B cell (primary cell): ENCODE measurements at places on chromosomes 6 and 20. TPM values are rescaled to one million over a fixed set of nuclear protein-coding genes. Genes with fewer than 3 reads are reported as not detected.

The HUS1B gene
- 2.9 and 4.1 TPM in 2 replicates for total RNA-seq

GRCh38 chr20:49427751-49428518 is 54.5 kb downstream of the KCNB1 start:
- no peaks in the 10 kb centered on the region for H3K36me3 ChIP-seq
- DNase-seq: no peak
- H3K27me3 ChIP-seq: no peaks in the 10 kb centered on the region
- H3K27ac ChIP-seq: no peak overlapping the region
- H3K4me1 ChIP-seq: no peaks in the 10 kb centered on the region
- H3K4me3 ChIP-seq: no peak overlapping the region

DNA sequence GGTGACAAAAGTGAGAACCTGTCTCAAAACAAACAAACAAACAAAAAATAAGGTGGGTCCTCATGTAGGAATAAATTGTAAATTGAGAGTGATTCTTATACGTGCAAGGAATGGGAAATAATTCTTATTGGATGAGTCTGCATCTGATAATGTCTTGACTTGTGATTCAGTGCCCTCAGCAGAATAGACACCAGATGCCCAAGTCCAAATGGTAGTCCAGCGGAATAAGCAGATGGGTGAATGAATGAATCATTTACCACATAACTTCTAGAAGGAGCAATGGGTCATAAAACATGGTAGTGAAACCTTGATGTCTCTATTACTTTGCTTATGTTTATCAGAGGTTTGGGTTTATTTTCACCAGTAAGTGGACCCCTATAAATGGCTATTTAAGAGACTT is 747.7 kb downstream of the PHF3 start:
- H3K4me3 ChIP-seq: no peak overlapping the region
- no peak for DNase-seq
- no peaks in the 10 kb centered on the region for H3K27me3 ChIP-seq
- no peak overlapping the region for H3K27ac ChIP-seq
- no peaks in the 10 kb centered on the region for H3K4me1 ChIP-seq

The TAF8 gene
- 62.1 and 67.0 TPM in 2 replicates for total RNA-seq

DNA sequence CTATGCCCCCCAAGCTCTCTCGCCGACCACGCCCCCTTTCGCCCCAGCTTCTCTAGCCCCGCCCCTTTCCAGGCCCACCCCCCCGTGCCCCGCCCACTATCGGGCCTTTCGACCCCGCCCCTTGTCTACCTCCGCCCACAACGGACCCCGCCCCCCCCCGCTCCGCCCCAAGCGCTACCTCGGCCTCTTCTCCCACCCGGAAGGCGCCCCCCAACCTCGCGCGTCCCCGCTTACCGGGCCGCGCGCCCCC is 200 bp downstream of the ZBTB22 start:
- peak overlapping the region; percentile 51 for H3K27ac ChIP-seq
- no peak for DNase-seq
- no peaks in the 10 kb centered on the region for H3K27me3 ChIP-seq
- peaks cover 68% of the 10 kb centered on the region for H3K4me1 ChIP-seq
- no peak overlapping the region for H3K4me3 ChIP-seq

- no peaks in the 10 kb centered on the region for H3K36me3 ChIP-seq
- H3K4me3 ChIP-seq: no peak overlapping the region
- DNase-seq: no peak
- no peak overlapping the region for H3K27ac ChIP-seq
- H3K4me1 ChIP-seq: peaks cover under 1% of the 10 kb centered on the region
Observed at GRCh38 chr20:50054626-50055511, 58.1 kb downstream of the UBE2V1 start.

DNA sequence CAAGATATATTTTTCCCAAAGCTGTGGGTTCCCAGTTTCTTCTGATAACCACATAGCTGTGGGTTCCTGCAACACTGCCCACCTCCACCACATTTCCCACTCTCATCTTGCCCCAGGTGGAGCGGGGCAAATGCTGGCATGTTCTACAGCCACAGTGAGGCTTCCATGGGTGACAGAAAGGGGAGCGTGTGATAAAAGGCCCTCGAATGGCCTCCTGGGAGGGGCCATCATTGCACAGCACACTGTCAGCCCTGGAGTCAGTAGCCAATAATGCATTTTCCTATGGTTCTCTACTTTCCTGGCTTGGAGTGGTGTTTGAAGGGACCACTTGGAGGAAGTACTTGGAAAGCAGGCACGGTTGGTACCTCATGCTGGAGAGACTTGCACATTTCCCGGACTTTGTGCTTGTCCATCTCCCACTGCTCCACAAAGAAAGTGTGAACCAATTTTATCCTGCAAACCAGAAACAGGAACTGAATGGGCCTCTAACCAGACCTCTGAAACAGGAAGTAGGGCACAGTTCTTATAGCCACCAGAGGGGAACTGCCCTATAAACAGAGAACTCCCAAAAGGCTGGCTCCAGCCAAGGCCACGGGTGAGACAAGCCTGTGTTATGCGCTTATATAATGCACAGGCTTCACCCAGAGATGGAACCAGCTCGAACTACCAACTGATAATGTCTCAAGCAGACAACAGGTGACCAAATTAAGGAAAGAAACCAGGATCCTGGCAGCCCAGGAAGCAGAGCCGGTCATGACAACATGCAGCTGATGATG is 8.6 kb downstream of the MAP3K5 start:
- peaks cover 61% of the 10 kb centered on the region for H3K4me1 ChIP-seq
- H3K36me3 ChIP-seq: no peaks in the 10 kb centered on the region
- H3K27me3 ChIP-seq: no peaks in the 10 kb centered on the region
- peak overlapping the region; percentile 80 for H3K27ac ChIP-seq
- DNase-seq: peak; percentile 82

GRCh38 chr6:40584741-40585140 is 2.4 kb downstream of the LRFN2 start:
- H3K4me1 ChIP-seq: peaks cover 16% of the 10 kb centered on the region
- DNase-seq: no peak
- no peak overlapping the region for H3K27ac ChIP-seq
- no peaks in the 10 kb centered on the region for H3K27me3 ChIP-seq
- no peak overlapping the region for H3K4me3 ChIP-seq

The KPNA5 gene
- 41.7 and 42.9 TPM in 2 replicates for total RNA-seq

The OOEP gene
- total RNA-seq: 0.97 TPM in 1 of 2 replicates, not detected in the other

DNA sequence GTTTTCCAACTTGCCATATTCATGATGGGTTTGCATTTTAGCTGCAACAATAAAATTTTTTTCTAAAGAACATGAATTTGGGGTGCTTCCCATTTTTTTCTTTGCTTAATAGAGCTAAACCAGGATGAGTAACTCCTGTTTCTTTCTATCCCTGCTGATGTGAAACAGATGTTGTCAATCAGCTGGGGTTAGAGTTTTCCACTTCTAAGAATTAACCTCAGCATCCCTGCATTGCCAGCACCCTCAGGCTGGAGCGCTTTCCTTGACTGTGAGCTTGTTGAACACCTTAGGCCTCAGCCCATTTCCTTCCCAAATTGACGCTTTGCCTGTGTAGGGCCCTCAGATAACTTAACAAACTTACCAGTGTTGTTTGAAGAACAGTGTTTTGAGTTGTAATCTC is 74.5 kb downstream of the PTPN1 start:
- no peak for DNase-seq
- no peak overlapping the region for H3K4me3 ChIP-seq
- no peak overlapping the region for H3K27ac ChIP-seq
- H3K4me1 ChIP-seq: peaks cover 20% of the 10 kb centered on the region
- peaks cover 9% of the 10 kb centered on the region for H3K36me3 ChIP-seq

DNA sequence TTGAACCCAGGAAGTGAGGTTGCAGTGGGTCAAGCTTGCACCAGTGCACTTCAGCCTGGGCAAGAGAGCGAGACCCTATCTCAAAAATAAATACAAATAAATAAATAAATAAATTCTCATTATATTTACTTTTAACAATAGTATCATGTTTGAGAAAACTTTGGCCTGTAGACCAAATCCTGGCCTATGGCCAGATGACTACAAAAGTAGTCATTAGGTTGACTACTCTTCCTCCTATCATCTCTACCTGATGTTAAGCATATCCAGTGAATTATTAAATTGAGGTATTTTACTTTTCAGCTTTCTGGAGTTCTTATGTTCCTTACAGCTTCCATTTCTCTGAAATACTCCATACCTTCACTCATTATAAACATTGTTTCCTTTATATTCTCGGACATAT is 280.6 kb downstream of the LAMA2 start:
- H3K27me3 ChIP-seq: no peaks in the 10 kb centered on the region
- no peak for DNase-seq
- H3K4me1 ChIP-seq: no peaks in the 10 kb centered on the region
- H3K36me3 ChIP-seq: no peaks in the 10 kb centered on the region
- H3K27ac ChIP-seq: no peak overlapping the region

DNA sequence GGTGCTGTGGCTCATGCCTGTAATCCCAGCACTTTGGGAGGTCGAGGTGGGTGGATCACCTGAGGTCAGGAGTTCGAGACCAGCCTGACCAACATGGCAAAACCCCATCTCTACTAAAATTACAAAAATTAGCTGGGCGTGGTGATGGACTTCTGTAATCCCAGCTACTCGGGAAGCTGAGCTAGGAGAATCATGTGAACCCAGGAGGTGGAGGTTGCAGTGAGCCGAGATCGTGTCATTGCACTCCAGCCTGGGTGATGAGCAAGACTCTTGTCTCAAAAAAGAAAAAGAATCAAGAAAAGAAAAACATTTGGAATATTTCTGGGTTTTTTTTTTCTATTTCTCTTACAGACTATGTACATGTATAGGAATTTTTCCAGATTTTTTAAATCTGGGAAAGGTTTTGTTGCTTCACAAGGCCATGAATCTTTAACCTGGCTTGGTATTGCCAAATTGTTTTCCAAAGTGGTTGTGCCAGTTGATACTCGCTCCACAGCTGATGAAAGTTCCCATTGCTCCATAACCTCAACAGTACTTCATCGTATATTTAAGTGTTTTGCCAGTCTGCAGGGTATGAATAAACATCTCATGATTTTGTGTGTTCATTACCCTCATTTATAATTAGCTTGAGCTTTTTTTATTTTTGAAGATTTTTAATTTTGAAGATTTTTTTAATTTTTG is 33.5 kb downstream of the RNF217 start:
- H3K27ac ChIP-seq: no peak overlapping the region
- no peaks in the 10 kb centered on the region for H3K36me3 ChIP-seq
- DNase-seq: no peak
- H3K27me3 ChIP-seq: no peaks in the 10 kb centered on the region
- no peak overlapping the region for H3K4me3 ChIP-seq
